ENCODE measurements at places on chromosomes 12 and 14.

GRCh38 chr14:97331526-97331925, 534.3 kb downstream of the VRK1 start:
- DNase-seq, result no peak

- DNase-seq, result no peak
Observed at GRCh38 chr14:54722791-54723432, 156.0 kb downstream of the SAMD4A start.

DNA sequence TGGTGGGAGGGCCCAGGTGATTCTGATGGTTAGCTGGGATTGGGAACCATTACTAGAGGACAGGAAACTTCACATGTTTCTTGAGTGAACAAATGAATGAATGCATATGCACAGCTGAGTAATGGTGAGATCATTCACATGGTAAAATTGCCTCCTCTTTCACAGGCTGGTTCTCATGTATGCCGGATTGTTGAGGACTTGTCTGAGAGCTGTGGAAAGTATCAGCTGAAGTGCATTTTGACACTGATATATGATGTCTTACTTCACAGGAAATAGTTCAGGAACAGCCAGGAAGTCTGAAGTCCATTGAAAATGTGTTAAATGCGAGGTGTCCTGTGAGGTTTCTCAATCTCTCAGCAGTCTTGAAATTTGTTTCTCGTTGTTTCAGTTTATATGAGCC, 77.6 kb upstream of the DACT1 start:
- no peak for DNase-seq

DNA sequence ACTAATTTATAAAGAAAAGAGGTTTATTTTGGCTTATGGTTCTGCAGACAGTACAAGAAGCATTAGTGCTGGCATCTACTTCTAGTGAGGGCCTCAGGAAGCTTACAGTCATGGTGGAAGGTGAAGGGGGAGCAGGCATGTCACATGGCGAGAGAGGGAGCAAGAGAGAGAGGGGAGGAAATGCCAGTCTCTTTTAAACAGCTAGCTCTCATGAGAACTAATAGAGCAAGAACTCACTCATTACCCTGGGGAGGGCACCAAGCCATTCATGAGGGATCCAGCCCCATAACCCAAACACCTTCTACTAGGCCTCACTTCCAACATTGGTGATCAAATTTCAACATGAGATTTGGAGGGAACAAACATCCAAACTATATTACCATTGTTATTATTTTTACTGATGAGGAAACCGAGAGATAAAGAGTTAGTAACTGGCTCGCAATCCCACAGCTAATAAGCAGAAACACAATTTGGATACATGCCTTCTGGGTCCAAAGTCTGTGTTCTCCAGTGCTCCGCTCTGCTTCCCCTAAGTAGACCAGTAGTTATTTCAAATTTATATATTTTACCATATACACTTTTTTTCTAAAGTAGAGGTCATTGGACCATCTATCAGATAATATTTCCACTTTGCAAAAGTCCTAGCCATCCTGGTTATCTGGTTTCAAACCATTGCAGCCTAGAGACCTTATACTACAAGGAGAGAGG, 9.7 kb downstream of the SLC35E3 start:
- DNase-seq, result no peak

DNA sequence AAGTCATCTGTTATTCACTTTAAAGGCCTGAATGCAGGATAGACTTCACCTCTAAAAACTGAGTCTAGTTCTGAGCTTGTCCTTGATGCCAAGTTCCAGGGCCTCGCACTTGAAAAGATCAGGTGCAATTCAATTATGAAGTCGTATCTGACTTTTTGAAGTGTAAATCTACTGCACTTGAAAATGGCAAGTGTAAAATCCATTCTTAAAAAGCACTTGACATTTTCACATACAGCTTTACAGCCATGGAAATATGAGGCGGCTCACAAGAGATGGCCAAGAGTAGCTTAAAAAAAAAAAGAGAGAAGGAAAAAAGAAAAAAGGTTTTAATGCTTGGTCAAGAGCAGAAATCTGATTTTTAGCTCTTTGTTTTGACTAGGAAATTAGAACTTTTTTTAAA, 172.5 kb downstream of the GXYLT1 start:
- DNase-seq, result no peak

GRCh38 chr12:112901271-112901670, 5.5 kb upstream of the OAS1 start:
- DNase-seq, result no peak

DNA sequence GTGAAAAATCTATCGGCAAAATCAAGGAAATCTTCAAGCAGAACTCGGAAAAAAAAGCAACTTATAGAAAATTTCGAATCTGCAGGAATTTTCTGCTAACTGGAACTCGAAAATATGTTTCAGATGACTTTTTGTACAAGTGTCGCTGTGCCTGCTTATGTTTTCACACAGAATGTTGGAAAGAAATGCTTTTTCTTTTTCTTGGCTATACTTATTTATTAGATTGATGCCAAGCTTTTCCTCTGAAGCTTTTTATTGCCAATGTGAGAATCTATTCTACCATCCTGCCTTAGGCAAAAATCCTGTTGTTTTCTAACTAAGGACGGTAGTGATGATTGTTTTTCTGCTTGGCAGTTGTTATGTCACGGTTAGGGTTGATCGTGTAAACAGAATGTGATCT, 65.8 kb downstream of the TRHDE start:
- DNase-seq, result no peak

DNA sequence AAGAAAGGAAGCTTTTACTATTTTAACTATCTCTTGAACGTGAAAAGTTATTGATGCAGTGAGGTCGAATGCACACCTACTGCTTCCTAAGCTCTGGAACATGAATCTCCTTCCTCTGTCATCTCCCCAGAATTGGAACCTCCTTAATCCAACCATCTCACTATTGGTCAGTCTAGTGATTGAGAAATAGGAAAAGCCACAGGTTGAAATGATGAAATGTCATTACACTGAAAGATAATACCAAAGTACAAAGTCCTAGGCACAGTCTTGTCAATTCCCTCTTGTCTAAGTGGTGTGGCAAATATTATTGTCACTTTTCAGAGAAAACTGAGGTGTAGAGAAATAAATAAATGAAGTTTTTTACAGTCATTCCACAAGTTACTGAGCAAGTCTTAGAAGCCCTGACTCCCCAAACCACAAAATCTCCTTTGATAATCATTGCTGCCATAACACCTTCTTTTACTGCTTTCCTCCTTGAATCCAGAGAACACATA, 19.5 kb upstream of the HIGD1C start:
- DNase-seq, result no peak

DNA sequence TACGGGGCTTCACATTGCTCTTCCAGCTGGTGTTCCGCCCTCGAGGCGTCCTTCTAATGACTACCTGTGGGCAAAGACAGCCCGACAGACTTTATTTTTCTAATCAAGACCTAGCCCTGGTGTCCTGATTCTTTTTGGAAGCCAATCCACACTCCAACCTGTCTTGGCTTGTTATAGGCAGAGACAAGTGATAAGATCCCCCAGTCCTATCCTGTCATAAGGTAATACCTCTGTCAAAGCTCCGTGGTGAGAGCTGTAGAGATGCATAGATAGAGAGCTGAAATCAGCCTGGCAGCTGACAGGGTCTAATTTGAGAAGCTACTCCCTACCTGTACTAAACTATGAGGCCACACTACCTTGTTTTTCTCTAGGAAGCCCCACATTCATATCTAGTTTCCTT, 11.5 kb upstream of the WNK1 start:
- DNase-seq, result no peak

DNA sequence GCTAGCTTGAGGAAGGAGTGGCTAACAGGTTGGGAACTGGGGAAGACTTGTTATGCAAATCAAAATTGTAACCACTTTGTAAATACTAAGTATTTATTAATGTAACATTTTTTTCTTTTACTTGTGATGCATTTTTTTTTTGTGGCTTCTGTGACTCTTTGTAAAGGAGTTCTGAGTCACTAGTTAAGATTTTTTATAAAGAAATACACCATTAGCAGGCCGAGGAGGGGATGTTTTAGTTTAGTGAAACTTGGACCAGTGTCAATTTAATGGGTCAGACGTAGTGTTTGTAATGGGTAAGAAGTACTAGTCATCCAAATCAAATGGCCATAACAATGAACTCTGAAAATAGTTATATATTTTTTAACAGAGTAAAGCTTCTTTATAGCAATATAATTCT, 43.1 kb downstream of the AKAP6 start:
- DNase-seq, result no peak

- peak; percentile 32 for DNase-seq
Observed at GRCh38 chr14:103679351-103679750, 35.9 kb downstream of the XRCC3 start.

GRCh38 chr12:30533558-30534265, 162.0 kb downstream of the IPO8 start:
- no peak for DNase-seq

- DNase-seq, result peak; percentile 73
Observed at GRCh38 chr14:24113801-24114531, 611 bp upstream of the DCAF11 start.

- peak; percentile 39 for DNase-seq
Observed at GRCh38 chr12:14960548-14961465, 594 bp downstream of the ARHGDIB start.

DNA sequence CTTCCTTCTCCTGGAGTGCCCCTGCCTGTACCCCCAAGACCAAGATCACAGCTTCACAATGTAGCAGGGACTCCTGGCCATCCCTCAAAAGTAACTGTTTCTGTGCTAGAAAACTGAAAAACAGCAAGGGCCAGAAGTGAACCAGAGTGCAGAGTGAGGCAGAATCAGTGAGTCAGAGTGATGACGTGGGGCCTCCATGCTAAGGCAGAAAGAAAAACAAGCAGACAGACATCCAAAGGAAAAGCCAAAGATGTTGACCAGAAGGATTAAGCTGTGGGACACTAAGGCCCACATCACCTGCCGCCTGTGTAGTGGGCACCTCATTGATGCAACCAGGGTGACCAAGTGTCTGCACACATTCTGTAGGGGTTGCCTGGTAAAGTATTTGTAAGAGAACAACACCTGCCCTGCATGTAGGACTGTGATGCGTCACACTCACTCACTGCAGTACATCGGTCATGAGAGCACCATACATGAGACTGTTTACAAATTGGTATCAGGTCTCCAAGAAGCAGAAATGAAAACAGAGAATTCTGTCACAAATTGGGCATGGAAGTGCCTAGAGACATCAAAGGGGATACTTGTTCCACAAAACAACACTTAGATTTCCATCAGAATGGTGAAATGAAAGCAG, 51.2 kb downstream of the ARMH4 start:
- no peak for DNase-seq

Data from activated CD4-positive, alpha-beta T cell treated with anti-CD3 and anti-CD28 coated beads, Interleukin-2, amount 50 U/mL, for 1 hour (primary cell).